ENCODE measurements at places on chromosomes 11 and 22.

DNA sequence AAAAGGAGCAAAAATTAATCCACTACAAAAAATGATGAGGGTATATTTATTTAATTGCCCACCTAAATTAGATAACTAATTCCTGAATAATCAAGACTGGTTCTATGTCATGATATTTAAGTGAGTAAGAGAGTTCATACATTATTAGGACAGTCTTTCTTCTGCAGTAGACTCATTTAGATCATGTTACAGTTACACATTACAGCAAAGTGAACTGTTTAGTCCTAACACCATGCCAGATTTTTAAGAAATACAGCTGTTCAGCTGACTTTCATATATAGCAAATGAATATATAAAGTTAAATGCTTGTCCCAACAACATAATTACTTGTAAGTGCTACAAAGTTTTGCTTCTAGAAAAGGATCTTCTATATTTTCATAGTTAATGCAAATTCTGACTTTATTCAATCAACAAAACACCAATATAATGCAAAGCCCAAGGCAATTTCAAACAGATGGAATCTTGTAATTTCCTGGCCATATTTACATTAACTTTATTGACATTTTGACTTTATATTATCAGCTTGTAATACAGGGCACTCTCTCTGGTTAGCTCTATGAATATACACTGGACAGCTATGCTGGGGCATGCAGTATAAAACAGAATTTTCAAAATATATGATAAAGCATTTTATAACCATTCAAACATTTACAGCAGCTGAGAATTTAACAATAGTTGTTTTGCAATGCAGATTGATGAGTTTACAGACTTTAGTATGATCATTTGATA is 45.7 kb upstream of the TP53AIP1 start:
- DNase-seq = no peak

DNA sequence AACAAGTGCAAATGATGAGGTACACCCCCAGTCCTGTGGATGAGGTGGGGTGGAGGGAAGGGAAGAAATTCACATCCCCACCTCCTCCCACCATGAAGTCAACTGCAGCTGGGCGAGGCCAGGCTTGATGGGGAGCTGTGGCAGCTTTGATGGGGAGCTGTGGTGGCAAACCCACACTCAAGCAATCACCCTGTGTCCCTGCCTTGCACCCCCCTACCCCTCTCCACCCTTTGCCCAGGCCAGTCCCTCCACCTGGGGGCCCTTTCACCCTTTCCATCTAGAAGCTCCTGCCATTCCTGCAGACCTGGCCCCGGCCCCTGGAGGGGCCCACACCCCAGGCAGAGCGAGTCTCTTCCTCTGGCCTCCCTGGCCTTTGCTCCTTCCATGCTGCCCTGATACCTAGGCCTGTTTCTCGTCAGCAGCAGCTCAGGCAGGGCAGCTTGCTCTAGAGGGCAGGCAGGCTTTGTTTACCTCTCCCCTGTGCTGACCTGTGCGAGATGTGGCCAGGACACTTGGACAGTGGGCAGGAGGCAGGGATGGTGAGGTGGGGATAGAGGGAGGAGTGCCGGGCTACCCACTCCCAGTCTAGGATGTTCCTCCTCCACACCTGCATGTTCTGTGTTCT is 4.5 kb upstream of the FGF3 start:
- no peak for DNase-seq

DNA sequence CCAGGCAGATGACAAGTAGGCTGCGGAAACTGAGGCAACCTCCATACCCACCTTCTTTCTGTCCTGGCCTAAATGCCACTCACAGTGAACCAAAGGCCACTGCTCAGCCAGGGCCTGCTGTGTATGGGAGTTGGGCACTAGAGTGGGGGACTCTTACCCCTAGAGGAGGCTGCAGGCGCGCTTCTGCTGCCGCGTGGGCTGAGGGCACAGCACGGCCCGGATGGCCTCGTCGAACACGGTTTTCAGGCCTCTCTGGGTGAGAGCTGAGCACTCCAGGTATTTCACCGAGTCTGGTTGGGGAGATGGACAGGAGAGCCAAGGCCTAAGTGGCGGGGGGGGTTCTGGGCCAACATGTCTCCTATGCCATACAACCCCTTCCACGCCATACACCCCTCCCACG is 14.2 kb upstream of the SSTR3 start:
- DNase-seq = no peak

- peak; percentile 90 for DNase-seq
Measured at GRCh38 chr22:28882878-28883656, at the start of gene ZNRF3. ZNRF3 (plus strand) TSS chr22:28883572; CDS start chr22:28883767, 195 bp downstream.

- DNase-seq = no peak
Measured at GRCh38 chr11:7347611-7348431, 96.1 kb downstream of the SYT9 start.

DNA sequence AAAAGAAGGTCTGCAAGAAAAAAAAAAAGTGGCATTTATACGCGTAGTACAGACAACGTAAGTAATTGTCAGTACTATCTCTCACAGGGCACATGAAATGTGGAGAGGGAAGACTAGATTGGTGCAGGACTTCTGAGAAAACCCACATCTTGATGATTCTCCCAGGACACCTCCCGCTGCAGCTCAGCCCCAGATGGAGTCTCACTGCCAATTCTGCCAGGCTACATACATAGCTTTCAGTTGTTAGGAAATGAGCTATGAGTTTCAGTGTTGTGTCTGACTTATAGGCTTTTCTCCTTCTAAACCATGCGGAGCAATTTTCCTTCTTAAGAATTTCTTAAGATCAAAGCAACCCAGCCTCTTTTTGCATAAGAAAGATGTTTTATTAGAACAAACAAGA is 9.6 kb downstream of the OR5A2 start:
- no peak for DNase-seq

- no peak for DNase-seq
Measured at GRCh38 chr11:112343368-112344039, 82.8 kb upstream of the PLET1 start.

GRCh38 chr22:48919187-48919590 is 908.5 kb downstream of the BRD1 start:
- no peak for DNase-seq

DNA sequence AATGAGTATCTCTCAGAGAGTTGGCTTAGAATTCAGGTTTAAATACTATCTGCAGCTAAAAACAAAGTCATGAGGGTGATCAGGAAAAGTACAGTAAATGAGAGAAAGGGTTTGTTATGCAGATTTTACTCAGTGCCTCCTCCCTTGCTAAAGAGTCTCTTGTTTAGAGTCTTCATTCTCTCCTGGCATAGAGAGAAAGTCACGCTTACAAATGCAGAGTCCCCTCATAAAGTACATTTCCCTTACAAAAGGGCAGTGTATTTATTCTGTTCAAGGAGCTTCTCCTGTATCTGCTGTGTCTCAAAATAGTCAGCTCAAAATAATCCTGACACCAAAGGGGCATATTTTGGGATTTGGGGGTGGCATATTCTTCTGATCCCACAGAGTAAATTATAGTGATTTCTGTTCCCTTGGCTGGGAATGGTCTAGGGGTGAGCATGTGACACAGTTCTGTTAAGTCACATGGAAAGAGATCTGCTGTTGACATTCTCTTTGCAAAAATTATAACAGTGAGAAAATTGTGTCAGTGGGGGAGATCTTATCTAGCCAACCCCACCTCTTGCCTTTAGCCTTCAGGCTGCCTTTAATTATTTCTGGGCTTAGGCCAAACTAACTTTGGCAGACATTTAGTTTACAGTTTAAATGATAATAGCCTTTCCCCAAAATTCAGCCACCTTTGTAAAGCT is 102.9 kb downstream of the MTNR1B start:
- DNase-seq = no peak

DNA sequence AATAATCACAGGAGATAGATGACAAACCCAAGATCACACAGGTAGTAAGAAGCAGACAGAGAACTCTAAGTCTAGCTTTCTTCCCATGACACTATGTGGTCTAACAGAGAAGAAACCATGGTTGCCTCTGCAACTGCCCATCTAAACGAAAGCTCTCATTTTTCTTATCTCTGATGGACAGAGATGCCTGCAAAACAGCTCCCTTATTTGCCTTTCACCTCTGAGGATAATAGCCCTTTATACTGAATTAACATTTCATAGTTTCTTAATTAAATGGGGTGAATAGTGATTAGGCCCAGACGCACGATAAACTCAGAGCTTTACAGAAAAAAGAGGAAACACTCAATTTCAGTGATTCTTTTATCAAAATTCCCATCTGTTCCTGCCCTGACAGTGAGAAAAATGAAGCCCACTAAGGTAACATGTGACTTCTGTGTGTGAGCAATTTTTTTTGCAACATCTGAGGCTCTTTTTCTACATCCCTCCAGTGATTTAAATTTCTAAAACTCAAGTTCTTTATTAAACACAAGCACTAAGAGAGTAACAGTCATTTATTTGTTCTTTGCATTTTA is 24.6 kb downstream of the OR2AG2 start:
- DNase-seq = peak; percentile 7

GRCh38 chr11:75474878-75475766 is 42.1 kb upstream of the KLHL35 start:
- peak; percentile 58 for DNase-seq

DNA sequence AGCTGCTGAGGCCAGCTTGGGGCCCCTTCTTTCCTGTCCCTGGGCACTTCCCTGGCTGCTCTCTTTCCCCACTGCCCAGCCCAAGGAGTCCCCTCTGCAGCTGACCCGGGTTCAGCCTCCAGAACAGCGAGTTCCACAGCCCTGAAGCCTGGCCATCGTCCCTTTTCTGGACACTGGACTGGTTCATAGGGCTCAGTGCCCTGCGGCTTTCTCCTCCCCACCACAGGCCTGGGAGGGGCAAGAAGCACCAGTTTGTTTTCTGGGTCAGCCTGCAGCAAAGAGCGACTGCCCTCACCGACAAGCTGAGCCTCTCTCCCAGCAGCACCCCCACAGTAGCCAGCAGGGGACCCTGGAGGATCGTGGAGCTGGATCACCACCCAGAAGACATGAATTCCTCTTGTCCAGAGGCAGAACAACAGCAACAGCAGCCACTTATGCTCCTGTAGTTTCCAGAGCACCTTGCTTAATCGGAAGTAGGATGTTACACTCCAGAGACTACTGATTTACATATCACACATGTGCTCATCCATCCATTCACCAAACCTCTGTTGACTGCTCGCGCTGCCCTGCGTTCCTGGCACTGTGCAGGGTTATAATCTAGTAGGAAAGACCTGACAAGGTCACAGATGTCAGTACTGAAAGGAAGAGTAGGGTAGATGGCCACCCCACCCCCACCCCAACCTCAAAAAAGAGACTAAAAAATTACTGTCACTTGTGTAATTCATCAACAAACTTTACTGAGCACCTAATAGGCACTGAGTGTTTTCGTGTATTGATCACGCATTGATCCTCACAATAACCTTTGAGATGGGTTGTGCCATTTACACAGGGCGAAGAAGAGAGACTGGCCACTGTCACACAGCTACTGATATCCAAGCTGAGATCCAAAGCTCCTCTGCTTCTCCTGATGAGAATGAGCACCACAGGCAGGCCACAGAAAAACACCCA is 13.0 kb upstream of the CXCR5 start:
- DNase-seq = no peak

- no peak for DNase-seq
Measured at GRCh38 chr11:132632641-132633124, 899.6 kb downstream of the OPCML start.

DNA sequence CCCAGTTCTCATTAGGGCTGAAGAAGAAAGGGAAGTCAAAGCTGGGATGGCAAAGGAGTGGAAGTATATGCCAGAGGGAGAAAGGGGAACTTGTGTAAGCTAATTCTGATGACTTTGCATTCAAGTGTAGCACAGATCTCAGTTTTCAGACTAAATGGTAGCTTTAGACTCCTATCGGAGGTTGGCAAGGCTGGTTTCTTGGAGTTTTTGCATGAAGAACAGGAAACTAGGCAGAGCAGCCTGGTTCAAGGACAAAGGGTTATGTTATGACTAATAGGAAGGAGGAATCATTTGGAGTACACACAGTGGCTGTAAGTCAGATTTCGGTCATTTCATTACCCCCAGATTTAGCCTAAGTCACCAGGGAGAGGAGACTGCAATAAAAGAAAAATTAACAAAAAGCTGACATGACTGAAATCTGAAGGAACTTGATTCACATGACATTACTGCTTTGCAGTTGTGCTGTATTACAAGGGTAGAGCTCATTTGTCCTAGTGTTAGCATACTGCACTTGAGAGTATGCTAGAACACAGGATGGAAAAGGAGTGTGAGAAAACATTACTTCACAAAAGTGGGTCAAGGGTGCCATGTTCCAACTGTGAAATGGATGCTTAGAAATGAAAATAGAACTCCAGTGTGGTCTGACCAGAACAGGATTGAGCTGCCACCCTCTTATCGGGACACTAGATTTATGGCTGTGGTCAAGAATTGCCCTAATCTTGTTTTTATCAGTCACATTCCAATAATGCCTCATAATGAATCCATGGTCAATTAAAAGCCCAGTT is 23.6 kb downstream of the ADM start:
- no peak for DNase-seq

DNA sequence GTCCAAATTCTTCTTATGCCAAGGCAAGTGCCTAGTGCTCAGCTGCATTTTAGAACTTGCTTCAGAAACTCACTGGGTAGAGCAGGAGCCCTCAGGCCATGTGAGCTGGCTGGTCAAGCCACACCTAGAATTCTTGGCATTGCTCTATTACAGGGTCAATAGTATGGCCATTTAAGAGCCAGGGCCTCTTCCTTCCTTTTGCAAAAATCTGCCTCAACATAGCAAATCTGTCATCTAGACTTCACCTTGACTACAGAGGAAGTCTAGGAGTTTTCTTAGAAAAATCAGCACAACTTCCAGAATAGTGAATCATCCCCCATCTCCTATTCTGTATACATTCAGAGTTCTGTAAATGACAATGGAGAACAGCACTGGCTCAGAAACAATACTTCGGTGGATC is 112.0 kb upstream of the TTC12 start:
- no peak for DNase-seq

DNA sequence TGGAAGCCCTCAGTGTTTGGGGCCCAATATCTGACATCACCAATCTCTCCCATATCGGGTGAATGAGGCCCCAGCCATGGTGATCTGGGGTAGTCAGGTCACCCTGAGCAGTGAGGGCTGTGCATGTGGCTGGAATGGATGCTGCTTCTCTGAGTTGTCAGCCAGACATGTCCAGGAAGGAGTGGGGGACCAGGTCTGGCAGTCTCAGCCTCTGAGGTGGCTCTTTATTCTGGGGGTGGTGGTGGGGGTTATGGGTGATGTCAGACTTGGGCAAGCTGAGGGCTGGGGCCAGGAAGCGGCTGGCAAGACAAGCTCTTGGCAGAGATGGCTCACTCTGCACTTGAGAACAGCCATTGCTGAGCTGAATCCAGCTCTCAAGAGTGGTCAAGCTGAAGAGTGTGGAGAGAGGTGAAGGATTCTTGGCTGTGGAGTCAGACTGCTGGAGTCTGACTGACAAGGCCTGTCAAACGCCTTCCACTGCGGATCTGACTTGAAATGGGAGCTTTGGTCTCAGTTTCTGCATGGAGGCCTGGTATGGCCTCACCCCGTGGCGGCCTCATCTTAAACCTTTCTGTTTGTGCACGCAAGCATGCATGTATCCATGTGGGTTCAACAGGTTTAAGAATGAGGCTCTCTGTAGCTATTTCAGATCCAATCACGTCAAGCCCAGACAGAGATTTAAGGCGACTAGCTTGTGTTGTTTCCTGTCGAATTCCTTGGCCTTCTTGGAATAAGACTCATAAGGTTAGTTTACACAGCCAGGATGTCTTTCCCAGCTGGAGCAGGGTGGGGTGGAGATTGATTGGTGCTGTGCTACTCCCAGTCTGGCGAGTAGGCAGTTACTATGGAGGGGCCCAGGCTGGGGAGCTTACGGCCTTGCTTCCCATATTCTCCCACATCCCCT is 83.9 kb upstream of the TIMP3 start:
- no peak for DNase-seq

Data from GM13977 (cell line).